ENCODE measurements at places on chromosomes 1 and 21.

GRCh38 chr1:248841702-248842395 is 3.8 kb downstream of the ZNF672 start:
- DNase-seq: no peak

DNA sequence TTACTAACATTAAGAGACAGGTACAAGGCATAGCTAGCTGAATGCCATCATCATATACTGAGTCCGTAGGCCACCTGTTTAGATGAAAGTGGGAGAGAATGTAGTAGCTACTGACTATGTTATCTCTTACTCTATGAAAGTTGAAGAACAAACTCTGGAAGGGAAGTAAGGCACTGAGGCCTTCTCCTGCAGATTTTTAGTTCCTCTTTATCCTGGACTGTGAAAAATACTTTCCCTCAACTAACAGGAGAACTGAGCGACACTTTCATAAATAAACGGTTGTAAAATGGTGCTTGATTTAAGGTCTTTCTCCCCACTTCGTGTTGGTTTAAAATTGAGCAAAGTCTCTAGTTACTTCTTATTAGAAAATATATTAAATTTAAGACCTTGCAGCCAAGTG is 101.9 kb downstream of the FNBP1L start:
- no peak for DNase-seq

DNA sequence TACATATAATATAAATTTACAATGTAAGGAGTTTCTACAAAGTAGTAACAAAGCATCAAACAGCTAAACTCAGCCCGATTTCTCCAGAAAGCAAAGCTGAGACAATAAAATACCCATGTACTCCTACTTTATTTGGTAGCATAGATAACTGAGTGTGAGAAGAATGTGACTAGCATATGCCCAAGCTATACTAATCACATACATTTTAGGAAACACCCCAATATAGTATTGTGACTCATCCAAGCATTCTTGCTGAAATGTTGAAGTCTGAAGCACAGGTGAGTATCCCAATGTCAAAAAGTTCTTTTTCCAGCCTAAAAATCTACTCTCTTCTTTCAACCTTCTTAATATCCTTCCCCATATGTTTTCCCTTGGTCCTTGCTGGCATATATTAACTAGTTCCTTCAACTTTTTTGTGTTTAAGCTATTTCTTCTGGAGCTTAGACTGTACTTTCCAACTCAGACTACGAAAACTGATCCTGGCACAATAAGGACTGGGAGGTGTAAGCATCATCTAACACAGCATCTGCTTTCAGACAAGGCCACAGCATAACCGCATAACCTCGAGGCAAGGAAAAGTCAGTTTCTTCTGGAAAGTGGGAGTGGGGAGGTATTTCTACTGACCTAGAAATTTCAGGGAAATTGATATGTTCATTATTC is 163.0 kb upstream of the RNPC3 start:
- no peak for DNase-seq

DNA sequence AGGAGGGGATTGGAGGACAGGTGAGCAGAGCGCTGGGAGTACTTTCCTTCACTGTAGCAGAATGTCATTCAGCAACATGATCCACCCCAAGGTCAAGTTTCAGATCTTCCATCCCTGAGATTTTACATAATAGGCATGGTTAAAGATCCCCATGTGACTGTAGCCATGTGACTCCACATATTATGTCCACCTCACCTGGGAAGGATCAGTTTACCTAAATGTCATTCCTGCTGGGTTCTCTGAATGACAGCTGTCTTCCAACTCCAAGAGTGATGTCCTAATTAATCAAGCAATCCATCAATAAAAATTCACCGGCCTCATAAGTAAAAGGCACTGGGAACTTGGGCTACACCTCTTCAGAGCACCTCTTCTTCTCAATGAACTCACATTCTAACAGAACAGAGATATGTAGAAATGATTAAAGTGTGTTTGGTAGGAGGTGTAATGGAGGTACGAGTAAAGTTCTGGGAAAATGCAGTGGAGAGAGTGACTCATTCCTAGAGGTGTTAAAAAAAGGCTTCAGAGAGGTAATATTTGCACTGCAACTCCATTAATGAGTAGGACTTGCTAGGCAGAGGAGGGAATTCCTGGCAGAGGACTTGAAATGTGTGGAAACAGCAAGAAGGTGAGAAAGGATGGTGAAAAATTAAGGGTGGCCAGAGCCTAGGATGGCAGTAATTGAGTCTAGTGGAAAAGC is 22.2 kb upstream of the MAPKAPK2 start:
- no peak for DNase-seq
